ENCODE measurements at places on chromosomes 1 and 21. TPM values are rescaled to one million over a fixed set of nuclear protein-coding genes. Genes with fewer than 3 reads are reported as not detected.

DNA sequence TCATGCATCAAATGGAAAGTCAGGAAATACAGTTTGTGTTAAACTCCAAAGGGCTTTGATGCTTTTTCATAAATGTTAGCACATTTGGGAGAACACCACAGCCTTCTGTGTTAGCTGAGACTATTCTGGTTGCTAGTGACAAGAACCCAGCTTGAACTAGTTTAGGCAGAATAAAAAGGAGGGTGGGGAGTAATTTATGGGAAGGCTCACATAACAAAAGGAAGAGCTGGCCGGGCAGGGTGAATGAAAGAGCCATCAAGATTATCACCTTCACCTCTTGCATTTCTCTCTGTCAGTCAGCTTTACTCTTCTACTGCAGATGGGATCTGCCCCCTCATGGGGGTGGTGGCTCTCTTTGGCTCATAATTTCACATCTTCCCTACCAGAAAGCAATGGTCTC is 75.4 kb upstream of the VTCN1 start:
- H3K4me3 ChIP-seq = no peak overlapping the region
- H3K4me1 ChIP-seq = no peaks in the 10 kb centered on the region
- H3K27ac ChIP-seq = no peak overlapping the region
- H3K27me3 ChIP-seq = no peaks in the 10 kb centered on the region
- no peak for DNase-seq

GRCh38 chr1:54398963-54399528 is 7.1 kb downstream of the SSBP3 start:
- H3K27ac ChIP-seq = no peak overlapping the region
- peaks cover 26% of the 10 kb centered on the region for H3K36me3 ChIP-seq
- no peak for DNase-seq
- peaks cover 30% of the 10 kb centered on the region for H3K4me1 ChIP-seq
- no peak overlapping the region for H3K4me3 ChIP-seq

DNA sequence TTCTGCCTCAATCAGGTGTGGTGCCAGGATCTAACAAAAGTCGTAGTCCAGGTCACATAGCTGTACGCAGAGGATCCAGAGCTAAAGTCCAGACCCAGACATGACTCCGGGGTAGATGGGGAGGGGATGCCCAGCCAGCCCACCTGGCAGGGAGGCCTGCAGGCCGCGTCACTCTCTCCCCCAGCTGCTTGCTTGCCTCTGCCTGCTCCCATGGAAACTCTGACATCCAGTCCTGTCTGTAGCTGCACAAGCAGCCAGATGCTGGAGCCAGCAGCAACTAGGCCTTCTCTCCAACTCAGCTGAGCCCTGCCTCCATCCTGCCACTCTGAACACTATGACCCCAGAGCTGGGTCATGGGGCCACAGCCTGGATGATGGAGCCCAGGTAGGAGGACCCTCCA is 8.1 kb downstream of the COL8A2 start:
- H3K27ac ChIP-seq = no peak overlapping the region
- no peak for DNase-seq
- no peaks in the 10 kb centered on the region for H3K27me3 ChIP-seq

- no peaks in the 10 kb centered on the region for H3K36me3 ChIP-seq
- DNase-seq = no peak
- H3K4me1 ChIP-seq = no peaks in the 10 kb centered on the region
- no peak overlapping the region for H3K27ac ChIP-seq
- no peaks in the 10 kb centered on the region for H3K27me3 ChIP-seq
These were observed 77.7 kb downstream of the MAP3K7CL start for GRCh38 chr21:29208044-29208681.

DNA sequence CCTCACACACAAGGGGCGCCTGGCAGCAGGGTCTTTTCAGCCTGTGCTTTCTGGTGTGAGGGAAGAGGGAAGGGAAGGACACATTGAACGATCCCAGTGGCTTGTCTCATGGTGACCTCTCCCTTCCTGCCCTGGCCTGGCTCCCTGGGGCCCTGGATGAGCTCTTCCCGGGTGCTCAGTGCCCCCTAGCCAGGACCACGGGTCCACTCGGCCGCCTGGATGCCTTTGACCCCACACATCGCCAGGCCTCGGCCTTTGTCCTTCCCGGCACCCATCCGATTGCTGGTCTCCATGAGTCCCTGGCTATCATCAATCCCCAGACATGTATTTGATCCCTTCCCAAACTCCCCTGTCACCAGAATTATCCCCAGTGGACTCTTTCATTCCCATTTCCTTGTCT is 6.0 kb upstream of the TFF3 start:
- DNase-seq = no peak
- no peak overlapping the region for H3K4me3 ChIP-seq
- H3K27ac ChIP-seq = no peak overlapping the region
- no peaks in the 10 kb centered on the region for H3K36me3 ChIP-seq

DNA sequence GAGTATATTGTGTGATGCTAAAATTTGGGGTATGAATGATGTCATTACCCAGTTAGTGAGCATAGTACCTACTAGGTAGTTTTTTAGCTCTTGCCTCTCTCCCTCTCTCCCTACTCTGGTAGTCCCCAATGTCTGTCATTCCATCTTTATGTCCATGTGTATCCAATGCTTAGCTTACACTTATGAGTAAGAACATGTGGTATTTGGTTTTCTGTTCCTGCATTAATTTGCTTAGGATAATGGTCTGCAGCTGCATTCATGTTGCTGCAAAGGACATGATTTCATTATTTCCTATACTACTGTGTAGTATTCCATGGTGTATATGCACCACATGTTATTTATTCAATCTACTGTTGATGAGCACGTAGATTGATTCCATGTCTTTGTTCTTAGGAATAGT is 54.4 kb upstream of the NEGR1 start:
- H3K27ac ChIP-seq = no peak overlapping the region
- no peaks in the 10 kb centered on the region for H3K4me1 ChIP-seq
- H3K36me3 ChIP-seq = no peaks in the 10 kb centered on the region
- no peak for DNase-seq
- no peaks in the 10 kb centered on the region for H3K27me3 ChIP-seq

DNA sequence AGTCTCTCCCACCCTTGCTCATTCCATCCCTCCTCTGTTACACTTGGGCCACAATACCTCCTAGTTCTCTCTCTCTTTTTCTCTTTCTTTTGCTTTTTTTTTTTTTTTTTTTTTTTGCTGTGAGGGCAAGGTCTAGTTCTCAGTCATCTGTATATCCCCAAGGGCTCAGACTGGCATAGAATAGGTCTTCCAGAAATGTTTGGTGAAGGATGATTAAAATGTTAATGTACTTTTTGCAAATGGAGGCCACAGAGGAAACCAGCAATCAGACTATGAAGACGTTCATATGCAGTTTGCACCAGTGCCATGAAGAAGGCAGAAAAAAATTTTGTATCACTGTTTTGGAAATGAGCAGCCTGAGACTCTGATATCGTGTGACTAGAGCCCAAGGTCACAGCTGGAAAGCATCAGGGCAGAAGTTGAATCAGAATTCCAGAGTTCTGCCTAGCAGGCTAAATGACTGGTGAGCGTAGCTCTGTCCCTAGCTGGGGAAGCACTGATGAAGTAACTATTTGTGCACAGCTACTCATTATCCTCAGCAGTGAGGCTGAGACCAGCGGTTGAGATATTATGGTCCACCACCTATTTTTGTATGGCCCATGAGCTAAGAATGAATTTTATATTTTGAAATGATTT is 186.5 kb downstream of the TGFBR3 start:
- H3K27me3 ChIP-seq = no peaks in the 10 kb centered on the region
- peaks cover 11% of the 10 kb centered on the region for H3K36me3 ChIP-seq
- no peak for DNase-seq
- no peak overlapping the region for H3K4me3 ChIP-seq

GRCh38 chr1:52919051-52919722 is 2.4 kb downstream of the ECHDC2 start:
- H3K4me1 ChIP-seq = peaks cover 25% of the 10 kb centered on the region
- no peak overlapping the region for H3K27ac ChIP-seq
- H3K4me3 ChIP-seq = no peak overlapping the region
- H3K27me3 ChIP-seq = no peaks in the 10 kb centered on the region
- no peaks in the 10 kb centered on the region for H3K36me3 ChIP-seq

- DNase-seq = no peak
- H3K36me3 ChIP-seq = no peaks in the 10 kb centered on the region
- H3K4me3 ChIP-seq = peak overlapping the region; percentile 31
These were observed 2.0 kb downstream of the ADAMTS1 start for GRCh38 chr21:26842974-26843932.

DNA sequence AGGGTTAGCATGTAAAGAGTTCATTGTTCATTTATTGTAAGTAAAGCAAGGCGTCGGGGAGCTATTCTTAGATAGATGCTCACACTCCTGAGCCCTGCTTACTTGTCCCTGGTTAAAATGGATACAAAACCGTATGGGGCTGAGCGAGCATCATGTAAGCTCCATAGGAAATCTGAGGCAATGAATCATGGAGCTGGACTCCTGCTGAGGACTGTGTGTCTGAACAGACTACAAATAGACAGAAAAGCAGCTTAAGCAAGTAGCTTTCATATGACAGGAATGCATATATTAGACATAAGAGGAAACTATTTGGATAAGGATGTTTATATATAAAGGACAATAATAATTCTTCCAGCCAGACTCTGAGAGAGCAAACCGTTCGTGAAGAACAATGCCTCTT is 604.9 kb upstream of the PTBP2 start:
- H3K27me3 ChIP-seq = no peaks in the 10 kb centered on the region
- no peaks in the 10 kb centered on the region for H3K36me3 ChIP-seq
- H3K27ac ChIP-seq = no peak overlapping the region

GRCh38 chr1:159815926-159816325 is 10.7 kb upstream of the SLAMF8 start:
- H3K4me3 ChIP-seq = no peak overlapping the region
- H3K27ac ChIP-seq = no peak overlapping the region
- H3K27me3 ChIP-seq = no peaks in the 10 kb centered on the region

GRCh38 chr1:42852608-42852980 is 6.2 kb downstream of the ZNF691 start:
- no peak for DNase-seq
- peaks cover 8% of the 10 kb centered on the region for H3K4me1 ChIP-seq
- H3K4me3 ChIP-seq = no peak overlapping the region
- peaks cover 11% of the 10 kb centered on the region for H3K36me3 ChIP-seq
- no peaks in the 10 kb centered on the region for H3K27me3 ChIP-seq
- H3K27ac ChIP-seq = no peak overlapping the region

The CLCA1 gene
- not detected for total RNA-seq

The MYBPHL gene
- total RNA-seq = not detected

The VHLL gene
- total RNA-seq = 0.35 TPM

The ACTL8 gene
- total RNA-seq = not detected

The NES gene
- not detected for total RNA-seq

The HJV gene
- not detected for total RNA-seq

The KRTAP11-1 gene
- not detected for total RNA-seq

The CYP4A11 gene
- total RNA-seq = not detected

The EDARADD gene
- 23.3 TPM for total RNA-seq

The TMOD4 gene
- total RNA-seq = 2.4 TPM

Data from CD8-positive, alpha-beta memory T cell (primary cell).